ENCODE measurements at places on chromosomes 3 and 15.

- H3K27me3 ChIP-seq: no peaks in the 10 kb centered on the region
- H3K27ac ChIP-seq: no peak overlapping the region
- H3K36me3 ChIP-seq: peaks cover 5% of the 10 kb centered on the region
- no peak for DNase-seq
- no peak overlapping the region for H3K4me3 ChIP-seq
- H3K4me1 ChIP-seq: peaks cover 4% of the 10 kb centered on the region
Observed at GRCh38 chr3:114741066-114741465, 406.0 kb downstream of the ZBTB20 start.

DNA sequence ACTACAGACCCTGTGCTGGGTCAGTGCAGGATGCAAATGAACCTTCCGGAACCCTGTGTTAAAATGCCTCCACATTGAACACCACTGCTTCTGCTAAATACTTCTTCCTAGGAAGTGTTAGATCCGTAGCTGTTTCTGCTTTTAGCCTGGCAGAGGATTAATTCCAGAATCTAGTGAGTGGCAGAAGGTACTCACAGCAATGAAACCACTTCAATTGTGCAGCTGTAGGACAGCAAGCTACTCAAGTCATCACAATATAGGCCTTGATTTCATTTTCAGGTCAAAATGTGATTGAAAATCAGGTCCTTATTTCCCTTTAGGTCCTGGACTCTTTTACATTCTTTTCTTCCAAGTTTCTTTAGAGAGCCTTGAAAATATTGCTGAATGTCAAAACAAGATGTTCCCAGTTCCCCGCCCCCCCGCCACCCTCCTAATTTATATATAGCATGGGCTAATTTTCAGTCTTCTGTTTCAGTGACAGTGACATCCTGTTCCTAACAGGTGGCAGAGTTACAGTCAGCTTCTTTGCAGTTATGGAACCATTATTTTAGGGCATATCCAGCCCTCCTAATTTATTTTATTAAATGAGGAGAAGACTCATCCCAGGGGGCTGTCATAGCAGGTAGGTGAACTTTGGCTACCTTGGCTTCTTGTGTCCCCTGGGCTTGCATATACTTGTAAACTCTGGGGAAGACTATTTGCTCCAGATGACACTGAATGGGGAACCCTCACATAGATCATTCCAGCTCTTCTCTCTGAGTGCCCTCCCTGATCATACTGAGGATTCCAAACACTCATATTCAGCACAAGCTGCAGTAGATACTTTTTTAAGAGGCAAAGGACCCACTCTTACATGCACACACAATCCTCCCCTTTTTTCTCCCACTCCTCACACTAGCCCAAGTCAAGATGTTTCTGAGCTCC lies 28.0 kb upstream of the ARNT2 start:
- H3K27me3 ChIP-seq: peaks cover 11% of the 10 kb centered on the region
- H3K4me1 ChIP-seq: no peaks in the 10 kb centered on the region
- DNase-seq: no peak
- H3K4me3 ChIP-seq: no peak overlapping the region

DNA sequence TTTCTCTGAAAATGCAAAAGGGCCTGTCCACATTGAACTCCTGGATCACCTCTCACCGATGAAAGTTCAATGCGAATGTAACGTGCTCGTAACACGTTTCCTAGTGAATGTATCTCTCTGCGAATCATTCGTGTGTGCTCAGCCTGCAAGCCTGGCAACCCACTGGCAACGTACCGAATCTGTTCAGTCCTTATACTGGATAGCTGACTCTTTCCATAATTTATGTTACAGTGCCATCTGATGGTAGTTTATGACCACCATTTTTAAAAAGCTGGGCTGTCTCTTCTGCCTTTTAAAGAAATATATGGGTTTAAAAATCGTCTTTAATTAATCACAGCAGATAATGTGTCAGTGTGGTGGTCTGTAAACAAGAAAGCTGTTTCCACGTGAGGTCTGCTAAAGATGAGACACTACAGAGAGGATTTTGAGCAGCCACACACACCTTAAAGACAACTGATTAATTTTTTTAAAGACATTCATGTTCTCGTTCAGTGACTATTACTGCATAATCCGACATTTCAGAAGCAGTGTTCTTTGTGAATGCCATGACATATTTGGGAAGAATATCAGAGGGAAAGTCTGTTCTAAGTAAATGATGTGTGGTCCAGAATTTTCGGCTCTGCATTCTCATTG lies 69.4 kb upstream of the FOXP1 start:
- peak; percentile 42 for DNase-seq
- no peak overlapping the region for H3K4me3 ChIP-seq
- H3K4me1 ChIP-seq: peaks cover 4% of the 10 kb centered on the region
- no peaks in the 10 kb centered on the region for H3K27me3 ChIP-seq

DNA sequence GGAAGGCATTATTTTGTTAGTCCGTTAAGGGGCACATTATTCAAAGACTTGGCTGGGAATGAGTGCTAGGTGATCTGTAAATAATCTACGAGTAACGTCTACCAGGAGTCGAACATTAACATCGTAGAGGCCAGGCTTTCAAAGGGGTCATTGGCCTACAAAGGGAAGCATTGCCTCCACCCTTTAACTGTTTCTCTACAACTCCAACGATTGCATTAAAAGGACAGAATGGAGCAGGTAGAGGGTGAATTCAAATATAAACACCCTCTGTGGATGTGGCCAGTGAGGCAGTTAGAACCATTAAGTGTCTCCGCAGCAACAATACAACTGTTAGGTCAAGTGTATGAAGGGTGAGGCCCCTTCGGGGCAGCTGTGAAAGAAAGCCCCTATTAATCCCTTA lies 126.0 kb upstream of the LMOD3 start:
- DNase-seq: no peak
- H3K4me3 ChIP-seq: no peak overlapping the region
- H3K4me1 ChIP-seq: peaks cover 14% of the 10 kb centered on the region

- H3K27ac ChIP-seq: no peak overlapping the region
- H3K27me3 ChIP-seq: no peaks in the 10 kb centered on the region
- H3K4me1 ChIP-seq: peaks cover 12% of the 10 kb centered on the region
- H3K36me3 ChIP-seq: peaks cover 4% of the 10 kb centered on the region
Observed at GRCh38 chr15:92634671-92635201, 20.8 kb downstream of the FAM174B start.

GRCh38 chr3:189108067-189108466 lies 63.7 kb upstream of the TPRG1 start:
- peaks cover 3% of the 10 kb centered on the region for H3K27me3 ChIP-seq
- H3K4me3 ChIP-seq: no peak overlapping the region
- H3K36me3 ChIP-seq: no peaks in the 10 kb centered on the region
- no peak overlapping the region for H3K27ac ChIP-seq

GRCh38 chr15:57533448-57533799 lies 58.3 kb upstream of the MYZAP start:
- H3K36me3 ChIP-seq: no peaks in the 10 kb centered on the region
- no peaks in the 10 kb centered on the region for H3K4me1 ChIP-seq
- H3K4me3 ChIP-seq: no peak overlapping the region
- H3K27me3 ChIP-seq: no peaks in the 10 kb centered on the region

DNA sequence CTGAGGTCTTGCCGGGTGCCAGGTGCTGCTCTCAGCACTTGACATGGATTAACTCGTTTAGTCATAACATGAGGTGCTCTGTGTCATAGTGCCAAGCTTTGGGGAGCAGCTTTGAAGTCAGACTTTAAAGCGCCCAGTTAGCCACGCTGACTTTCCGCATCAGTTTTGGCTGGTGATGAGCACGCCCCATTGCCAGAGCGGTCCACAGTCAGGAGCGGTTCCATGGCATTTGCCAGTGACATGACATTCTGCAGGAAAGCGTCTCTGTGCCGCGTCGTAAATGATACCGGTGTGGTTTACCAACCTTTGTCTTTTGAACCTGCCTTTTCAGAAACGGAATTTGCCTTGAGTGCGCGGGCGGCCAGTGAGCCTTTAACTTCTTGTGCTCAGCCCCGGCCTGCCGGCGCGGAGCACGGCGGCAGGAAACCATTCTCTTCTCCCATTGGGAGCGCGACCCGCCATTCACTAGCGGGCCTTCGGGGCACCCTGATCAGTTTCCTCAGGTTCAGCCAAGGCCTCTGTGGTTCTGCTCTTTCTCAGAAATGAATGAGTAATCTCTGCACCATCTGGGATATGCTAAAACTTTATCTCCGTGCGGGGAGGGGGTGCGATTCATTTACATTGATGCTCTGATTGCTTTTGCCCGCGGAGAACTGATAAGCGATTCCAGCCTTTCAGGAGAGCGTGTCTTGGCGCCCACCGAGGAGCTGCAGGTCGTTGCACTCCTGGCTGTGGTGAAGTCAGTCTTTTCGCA lies 1.7 kb upstream of the SLC2A2 start:
- H3K36me3 ChIP-seq: no peaks in the 10 kb centered on the region
- H3K4me3 ChIP-seq: no peak overlapping the region
- H3K27ac ChIP-seq: no peak overlapping the region
- H3K4me1 ChIP-seq: peaks cover 4% of the 10 kb centered on the region
- H3K27me3 ChIP-seq: peaks cover 14% of the 10 kb centered on the region
- DNase-seq: peak; percentile 80

DNA sequence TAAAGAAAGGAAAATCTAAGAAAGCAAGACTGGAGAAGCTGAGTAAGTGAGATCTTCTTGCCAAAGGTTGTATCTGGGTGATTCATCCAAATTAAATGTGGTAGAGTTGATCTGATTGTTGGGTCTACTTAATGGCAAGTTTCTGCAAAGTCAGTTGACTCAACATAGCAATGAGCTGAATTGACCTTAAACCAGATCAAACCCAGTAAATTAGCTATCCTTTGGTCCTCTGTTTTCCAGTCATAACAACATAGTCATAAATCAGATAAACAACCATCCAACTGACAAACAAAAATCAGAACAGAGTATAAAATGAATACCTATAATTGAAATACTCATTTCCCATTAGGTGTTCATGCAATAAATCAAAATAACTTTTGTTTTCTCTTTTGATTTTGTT lies 142.6 kb upstream of the CFAP20DC start:
- H3K27ac ChIP-seq: no peak overlapping the region
- no peak overlapping the region for H3K4me3 ChIP-seq

- H3K4me3 ChIP-seq: no peak overlapping the region
- H3K4me1 ChIP-seq: no peaks in the 10 kb centered on the region
- no peak overlapping the region for H3K27ac ChIP-seq
Observed at GRCh38 chr3:55571216-55571813, 84.2 kb upstream of the WNT5A start.
